ENCODE measurements at places on chromosomes 16 and 17.
A peak's percentile ranks its signal among the peaks of the same experiment; 100 is the strongest.

DNA sequence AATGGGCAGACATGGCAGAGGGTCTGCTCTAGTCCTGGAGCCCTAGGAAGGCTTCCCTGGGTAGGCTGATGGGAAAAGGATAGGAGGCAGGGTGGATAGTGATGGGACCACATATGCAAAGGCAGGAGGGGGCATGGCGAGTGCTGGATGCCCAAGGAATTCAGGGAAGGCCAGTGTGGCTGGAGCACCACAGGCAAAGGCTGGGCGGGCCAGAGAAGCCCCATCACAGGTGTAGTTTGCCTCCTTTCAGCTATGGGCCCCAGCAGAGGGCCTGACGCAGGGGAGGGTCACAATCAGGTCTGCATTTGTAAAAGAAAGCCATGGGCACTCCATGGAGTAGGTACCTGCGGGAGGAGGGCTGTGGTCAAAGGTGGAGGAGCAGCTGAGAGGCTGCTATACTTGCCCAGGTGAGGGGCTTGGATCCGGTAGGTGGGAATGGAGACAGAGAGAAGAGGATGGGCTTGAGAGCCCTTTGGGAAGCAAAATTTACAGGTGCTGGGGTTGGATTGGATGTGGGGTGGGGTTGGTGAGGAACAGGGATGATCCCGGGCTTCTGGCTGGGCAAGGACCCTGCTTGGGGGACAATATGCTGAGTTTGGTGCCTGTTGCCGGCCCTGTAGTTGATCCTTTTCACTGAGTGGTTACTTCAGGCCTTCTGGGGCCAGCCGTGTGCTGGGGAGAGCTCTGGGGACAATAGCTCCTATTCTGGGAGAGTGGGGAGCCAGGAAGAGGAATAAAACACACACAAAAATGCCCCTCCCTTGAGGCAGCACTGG is 6.5 kb upstream of the COL1A1 start:
- no peak for DNase-seq

GRCh38 chr17:39564211-39564848 is 43.4 kb downstream of the NEUROD2 start:
- DNase-seq = no peak

- no peak for DNase-seq
These were observed 184.4 kb upstream of the FOXF1 start for GRCh38 chr16:86325895-86326294.

DNA sequence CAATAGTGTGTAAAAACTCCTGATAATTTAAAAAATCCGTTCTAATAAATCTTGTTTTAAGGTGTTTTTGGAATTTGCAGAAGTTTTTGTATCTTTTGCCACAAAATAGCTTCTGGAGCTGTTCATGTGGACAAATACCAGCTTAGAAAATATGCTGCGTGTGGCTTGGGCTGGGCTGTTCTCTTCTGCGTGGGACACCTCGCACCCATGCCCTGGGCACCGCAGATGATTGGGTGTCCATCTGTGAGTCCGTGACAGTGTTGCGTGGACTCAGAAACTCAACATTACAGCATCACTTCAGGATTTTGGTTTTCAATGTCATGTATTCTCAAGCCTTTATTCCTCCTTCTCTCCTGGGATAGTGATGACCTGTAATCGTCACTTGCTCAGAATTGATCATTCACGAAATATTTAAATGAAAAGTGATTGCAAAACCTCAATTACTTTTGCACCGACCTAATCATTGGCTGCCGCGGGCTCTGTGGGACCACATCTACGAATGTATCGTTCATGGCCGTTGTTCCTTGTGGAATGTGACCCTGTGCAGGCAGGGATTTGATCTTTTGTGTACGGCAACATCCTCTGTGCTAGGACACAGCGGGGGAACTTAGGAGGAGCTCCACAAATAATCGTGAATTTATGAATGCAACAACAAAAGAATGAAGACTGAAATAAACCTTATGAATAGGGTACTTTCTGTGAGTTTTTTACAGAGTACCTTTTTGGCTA is 210.3 kb upstream of the FOXF1 start:
- no peak for DNase-seq

DNA sequence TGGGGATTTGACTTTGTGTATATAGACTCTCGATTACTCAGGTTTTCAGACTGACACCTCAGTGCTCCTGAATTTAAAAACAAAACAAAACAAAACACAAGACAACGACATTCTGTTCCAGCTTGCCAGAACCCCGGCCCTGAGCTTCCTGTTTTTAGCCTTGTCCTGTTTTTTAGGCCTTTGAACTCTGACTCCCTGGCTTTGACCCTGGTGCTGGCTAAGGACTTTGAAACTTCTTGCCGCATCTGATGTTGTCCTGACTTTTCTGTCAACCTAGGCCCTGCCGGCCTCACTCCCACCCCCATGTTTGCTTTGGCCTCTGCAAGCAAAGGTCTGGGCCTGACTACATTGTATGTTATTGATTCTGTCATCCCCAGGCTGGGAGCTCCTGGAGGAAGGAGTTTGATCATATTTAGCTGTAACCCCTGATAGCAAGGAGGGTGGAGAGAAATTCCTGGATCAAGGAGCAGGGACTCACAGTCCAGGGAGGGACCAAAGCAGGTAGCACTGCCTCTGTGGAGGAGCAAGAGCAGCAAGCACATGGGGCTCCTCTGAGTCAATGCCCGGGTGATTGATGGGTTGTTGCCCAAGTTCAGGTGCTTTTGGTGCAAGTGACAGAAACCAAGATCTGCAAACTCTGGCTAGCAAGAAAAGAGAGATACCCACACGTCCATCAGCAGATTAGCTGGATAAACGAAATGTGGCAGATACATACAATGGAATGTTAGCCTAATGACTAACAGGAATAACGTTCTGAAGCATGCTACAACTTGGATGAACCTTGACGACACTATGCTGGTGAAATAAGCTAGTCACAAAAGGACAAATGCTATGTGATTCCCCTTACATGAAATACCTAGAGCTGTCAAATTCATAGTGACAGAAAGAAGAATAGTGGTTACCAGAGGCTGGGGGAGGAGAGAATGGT is 7.7 kb downstream of the CCL16 start:
- peak; percentile 7 for DNase-seq
